ENCODE measurements at places on chromosomes 12 and 14.

- no peak for DNase-seq
These were observed 37.9 kb downstream of the KIAA0586 start for GRCh38 chr14:58465421-58465820.

GRCh38 chr14:104689881-104690711 is 678 bp downstream of the INF2 start:
- DNase-seq, result no peak

GRCh38 chr12:108704527-108704926 is 26.8 kb downstream of the CORO1C start:
- DNase-seq, result no peak

DNA sequence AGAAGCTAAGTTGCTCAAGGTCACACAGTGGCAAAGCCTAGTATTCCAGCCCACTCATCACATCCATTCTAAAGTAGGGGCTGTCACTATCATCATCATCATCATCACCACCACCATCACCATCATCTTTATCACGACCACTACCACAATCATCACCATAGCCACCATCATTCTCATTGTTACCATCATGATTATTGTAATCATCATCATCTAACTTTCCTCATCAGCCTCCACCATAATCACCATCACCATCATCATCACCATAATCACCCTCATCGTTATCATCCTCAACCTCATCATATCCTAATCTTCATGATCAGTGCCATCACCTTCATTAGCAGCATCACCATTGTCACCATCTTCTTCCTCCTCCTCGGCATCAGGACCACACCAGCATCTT is 48.7 kb downstream of the NOS1 start:
- DNase-seq, result no peak

GRCh38 chr12:112503512-112503911 is 84.8 kb downstream of the PTPN11 start:
- no peak for DNase-seq

GRCh38 chr12:43079476-43079875 is 472.5 kb downstream of the ADAMTS20 start:
- DNase-seq, result no peak

DNA sequence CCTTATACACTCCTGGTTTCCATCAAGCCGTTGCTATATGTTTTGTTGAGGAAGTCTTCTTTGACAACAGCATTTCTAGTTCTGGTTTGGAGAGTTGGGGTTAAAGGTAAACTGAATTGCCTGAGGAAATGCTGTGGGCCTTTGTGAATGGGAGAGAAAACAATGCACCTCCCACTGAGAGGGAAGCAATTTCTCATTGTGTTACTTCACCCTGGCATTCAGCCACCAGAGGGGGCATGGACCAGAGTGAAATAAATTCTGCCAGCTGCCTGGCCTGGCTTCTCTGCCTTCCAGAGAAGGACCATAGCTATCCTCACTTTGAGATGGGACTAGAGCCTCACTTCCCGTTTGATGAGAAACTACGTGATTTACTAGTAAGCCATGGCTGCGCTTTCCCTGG is 475.3 kb downstream of the EGLN3 start:
- DNase-seq, result peak; percentile 3

- no peak for DNase-seq
These were observed 114.2 kb upstream of the ARHGAP5 start for GRCh38 chr14:31962920-31963319.

Measured in stimulated activated CD4-positive, alpha-beta T cell treated with anti-CD3 and anti-CD28 coated beads, Interleukin-2, amount 100 ng/mL, for 48 hours (primary cell).